T-helper 17 cell (primary cell): ENCODE measurements at places on chromosomes 13 and 19.

- DNase-seq: no peak
Observed at GRCh38 chr13:36190771-36191170, 23.6 kb downstream of the SOHLH2 start.

GRCh38 chr19:13014101-13014920 lies 19.0 kb downstream of the NFIX start:
- no peak for DNase-seq

GRCh38 chr19:995051-995827 lies 5.0 kb upstream of the GRIN3B start:
- no peak for DNase-seq

- no peak for DNase-seq
Observed at GRCh38 chr19:5091018-5091683, 122.2 kb downstream of the KDM4B start.

GRCh38 chr19:36514012-36514612 lies 14.0 kb downstream of the ZNF260 start:
- no peak for DNase-seq

DNA sequence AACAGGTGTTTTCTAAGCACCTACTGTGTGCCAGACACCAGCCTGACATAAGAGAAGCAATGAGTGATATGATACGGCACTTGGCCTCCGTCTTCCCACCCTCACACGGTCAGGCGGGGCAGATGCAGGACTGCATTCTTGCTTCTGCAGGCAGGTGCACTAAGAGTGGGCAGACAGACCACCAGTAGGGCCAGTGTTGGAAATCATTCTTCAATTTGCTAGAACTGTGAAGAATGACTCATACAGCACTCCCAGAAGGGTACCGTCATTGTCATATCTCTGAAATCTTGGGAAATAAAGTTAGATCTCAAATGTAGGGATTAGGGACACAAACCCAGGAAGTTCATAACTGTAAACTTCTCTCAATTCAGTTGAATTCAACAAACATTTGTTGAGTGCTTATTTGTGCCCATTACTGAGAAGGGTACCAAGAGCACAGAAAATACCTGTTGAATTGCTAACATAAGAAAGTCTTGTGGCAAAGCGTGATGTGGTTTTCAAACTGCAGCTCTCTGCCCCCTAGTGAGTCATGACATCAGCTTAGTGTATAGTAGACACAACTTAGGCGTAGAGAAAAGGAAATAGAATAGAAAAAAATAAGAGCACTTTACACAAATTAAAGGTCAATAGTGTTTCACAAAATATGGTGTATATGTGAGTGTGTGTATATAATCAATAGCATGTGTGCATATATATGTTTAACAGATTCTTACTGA lies 76.1 kb downstream of the TEX26 start:
- no peak for DNase-seq
